CD4-positive, alpha-beta T cell treated with Interleukin-12 subunit alpha and Interleukin-12 subunit beta, for 1 hour (primary cell): ENCODE measurements at places on chromosomes 13 and 19.
A peak's percentile ranks its signal among the peaks of the same experiment; 100 is the strongest.

- DNase-seq = no peak
Observed at GRCh38 chr19:42126574-42126973, 5.7 kb downstream of the POU2F2 start.

GRCh38 chr19:30684613-30685012 lies 312.4 kb downstream of the ZNF536 start:
- DNase-seq = no peak

DNA sequence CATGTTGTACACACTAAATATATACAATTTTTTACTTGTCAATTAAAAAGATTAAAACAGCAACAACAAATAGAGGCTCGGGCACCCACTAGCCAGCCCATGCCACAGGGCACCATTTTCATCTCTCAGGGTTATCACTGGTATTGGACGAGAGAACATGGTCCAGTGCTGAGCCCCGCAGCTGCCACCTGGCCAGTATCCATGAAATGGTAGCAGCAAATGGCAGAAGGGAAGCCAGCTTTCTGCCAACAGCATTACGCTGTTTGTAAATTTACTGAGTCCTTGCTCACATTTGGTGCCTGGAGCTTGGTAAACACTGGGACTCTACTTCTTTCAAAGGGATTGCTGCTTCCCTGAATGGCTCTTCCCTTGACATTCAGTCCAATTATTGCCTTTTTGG lies 87.9 kb upstream of the WASF3 start:
- no peak for DNase-seq

DNA sequence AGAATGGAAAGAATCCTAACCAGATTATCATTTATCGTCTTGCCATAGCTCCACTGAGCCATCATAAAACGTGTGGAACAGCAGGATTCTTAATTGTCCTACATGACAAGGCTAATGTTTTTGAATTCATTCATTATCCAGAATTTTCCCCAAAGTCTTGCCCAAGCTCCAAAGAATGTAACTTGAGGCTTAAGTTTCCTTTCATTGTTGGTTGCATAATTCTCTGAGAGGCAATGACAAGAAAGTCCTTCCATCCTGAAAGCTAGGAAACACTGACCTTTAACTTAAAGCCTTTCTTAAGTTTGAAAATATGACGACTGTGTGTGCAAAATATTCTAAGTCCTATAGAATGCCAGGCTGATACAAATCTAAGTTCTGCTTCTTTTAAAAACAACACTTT lies 546.1 kb downstream of the SUCLA2 start:
- DNase-seq = no peak

GRCh38 chr19:5268801-5269200 lies 71.8 kb downstream of the PTPRS start:
- DNase-seq = no peak

- DNase-seq = no peak
Observed at GRCh38 chr13:31867709-31868108, 128.4 kb downstream of the RXFP2 start.

DNA sequence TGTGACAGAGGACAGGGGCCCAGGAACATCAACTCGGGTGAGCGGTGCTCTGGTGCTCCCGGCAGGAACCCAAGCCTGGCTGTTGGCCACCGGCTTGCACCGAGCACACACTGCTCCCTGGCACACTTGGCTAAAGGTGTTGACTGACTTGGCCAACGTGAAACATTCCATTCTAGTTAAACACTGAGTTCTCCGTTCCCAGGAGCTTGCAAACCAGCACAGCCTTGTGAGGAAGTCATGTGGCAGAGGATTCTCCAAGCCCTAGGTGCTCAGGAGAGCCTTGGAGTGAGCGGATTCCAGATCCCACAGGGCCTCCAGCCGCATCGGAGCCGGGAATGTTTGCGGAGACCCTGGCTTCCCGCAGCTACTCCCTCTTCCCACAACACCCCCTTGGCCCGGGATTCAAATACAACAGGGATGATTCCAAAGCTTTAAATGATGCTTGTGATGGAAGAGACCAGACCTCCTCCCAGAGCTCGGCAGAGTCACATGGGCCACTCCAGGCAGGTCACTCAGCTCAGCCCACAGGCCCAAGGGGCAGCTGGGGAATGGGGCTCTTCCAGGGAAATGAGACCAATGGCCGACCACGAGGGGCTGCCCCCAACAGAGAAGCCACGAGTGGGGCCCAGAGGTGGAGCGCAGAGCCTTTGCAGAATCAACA lies 2.9 kb downstream of the C13orf46 start:
- DNase-seq = no peak

GRCh38 chr13:31355001-31355400 lies 155.2 kb downstream of the B3GLCT start:
- no peak for DNase-seq

DNA sequence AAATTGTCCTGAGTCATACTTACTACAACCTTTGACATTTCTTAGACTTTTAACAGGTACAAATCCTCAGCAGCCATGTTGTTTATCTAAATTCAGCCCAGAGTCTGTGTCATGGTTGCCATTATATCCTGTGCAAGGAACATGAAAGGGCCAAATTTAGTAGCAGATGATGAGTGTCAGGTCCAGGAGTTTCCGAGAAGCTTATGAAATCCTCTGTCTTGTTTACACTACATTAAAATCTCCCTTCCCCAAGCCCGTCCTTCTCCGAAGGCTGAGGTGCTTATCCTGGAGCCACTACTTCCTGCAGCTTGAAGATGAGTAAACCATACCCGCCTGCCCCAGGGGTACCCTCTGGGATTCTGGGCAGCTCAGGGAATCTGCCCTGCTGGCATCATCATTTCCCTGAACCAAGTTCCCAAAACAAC lies 102.6 kb upstream of the SERP2 start:
- no peak for DNase-seq

DNA sequence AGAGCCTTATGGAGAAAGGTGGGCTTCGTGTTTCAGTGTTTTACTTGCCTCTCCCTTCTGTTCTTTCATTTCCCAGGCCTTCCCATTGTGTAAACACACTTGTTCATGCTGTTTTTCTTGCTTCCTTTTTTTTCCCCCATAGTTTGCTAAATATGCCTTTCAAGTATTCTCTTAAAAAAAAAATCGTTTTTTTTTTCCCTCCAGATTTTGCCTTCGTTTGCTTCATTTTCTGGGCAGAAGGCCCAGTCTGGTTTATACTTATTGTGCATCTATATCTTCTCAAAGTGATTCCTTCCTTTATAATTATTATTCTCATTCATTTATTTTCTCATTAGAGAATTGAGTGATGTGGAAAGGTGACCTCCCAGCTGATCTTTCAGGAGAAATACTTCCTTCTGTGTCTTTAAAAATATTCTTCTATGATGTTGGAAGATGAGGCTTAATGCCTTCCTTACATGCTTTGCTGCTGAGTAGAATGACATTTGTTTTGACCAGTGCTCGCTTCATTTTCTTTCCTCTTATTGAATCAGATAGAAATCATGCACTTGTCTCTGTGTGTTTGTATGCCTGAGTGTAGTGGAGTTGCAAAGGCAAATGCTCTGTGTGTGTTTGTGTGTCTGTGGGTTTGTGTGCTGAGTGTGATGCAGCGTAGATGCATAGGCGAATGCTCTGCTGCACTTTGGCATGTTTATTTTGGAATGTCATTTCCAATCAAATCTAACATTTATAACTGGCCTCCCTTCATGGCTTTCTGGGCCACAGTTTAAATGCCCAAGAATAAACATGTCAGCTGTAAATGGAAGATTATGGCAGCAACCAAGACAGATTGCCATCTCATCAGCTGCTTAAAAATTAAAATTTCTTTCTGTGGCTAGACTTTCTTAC lies 591.4 kb downstream of the FGF9 start:
- DNase-seq = no peak

GRCh38 chr13:40389081-40389641 lies 277.3 kb downstream of the FOXO1 start:
- peak; percentile 64 for DNase-seq

- DNase-seq = no peak
Observed at GRCh38 chr13:113155201-113155600, 3.2 kb upstream of the PROZ start.

DNA sequence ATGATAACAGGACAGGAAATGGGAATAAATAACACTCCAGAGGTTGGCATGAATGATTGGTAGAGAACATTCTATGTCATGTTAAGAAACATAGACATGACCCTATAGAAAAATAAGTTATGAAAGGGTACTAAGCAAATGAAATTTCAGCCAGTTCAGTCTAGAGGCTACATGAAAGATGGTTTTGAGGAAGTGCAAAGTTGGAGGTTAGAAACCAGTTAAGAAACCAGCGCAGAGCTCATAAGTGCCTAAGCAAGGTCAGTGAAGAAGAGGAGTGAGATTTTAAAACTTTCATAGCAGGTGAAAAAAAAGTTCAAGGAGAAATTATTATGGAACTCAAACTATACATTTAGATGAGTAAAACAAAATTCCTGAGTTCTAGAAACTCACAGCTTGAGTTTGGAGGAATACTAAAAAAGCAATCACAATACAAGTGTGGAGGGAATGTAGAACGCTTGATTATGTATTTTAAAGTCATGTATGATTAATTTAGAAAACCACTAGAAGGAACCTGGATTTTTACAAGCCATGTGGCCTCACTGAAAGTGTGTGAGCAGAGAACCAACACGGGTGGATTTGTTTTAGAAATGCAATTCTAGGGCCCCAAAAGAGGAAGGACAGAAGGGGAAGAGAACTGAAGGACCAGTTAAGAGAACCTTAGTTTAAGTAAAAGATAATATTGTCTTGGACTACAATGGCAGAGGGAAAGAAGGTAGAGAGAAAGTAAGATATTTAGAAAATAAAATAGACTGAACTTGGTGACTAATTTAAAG lies 162.4 kb downstream of the PCDH20 start:
- DNase-seq = no peak

DNA sequence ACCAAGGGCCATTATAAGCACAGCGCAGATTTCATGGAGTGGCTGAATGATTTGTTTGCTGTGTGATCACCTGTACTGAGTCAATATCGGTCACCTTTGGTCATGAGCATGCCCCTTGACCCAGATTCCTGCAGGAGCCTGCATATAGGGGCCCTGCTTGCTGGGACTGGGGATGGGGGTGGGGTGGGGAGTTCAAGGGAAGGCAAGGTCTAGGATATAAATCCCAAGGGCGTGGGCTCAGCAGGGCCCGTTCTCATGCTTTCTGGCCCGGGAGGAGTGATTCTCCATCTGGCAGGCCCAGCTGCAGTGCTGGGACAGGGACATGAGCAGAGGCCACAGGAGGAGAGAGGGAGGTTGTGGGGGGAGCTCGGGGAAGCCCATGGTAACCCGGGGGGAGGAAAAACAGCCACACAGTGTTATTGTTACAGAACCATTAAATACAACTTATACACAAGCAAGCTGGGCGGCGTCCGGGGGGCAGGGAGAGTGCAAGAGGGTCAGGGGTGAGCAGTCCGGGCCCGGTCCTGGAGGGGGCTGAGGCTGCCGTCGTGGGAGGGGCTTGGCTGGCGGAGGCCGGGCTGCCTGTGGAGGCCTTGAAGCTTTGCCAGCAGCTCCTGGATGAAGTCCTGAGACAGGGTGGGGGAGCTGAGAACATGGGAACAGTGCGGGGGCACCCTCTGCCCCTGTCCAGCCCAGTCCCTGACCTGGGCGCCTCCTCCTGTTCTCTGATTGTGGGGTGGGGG lies 5.2 kb downstream of the PPP1R14A start:
- no peak for DNase-seq

DNA sequence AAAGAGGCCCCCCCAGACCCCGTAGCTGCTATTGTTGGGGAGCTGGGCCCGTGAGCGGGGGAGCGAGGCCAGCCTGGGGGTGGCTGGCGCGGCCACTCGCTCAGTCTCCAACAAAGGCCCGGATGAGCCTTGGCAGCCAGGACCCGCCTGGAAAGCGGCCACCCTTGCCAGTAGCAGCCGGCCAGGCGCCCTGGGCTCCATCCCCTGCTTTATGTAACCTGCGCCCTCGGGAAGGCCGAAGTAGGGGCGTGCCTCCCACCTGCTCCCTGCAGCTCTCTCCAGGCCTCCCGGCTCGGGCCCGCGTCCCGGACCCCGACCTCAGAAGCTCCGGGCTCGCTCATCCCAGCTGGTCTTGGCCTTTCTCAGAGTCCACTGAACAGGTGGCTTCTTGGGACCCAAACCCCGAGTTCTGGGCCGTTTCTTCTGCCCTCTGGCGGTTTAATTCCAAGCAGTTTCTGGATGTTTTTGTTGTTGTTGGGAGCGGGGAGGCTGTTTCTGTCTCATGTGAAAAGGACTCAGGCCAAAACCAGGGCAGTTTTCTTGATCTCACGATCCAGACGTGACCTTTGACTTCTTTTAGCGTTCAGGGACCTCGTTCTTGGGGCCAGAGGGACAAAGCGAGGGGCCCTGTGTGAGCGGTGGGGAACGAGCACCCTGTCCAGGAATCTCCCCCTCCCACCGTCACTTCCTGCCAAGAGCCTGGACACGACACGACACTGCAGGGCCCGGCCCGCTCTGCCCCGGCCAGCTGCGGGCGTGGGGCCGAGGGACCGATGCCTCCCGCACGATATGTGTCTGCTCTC lies 1.2 kb downstream of the CDC34 start:
- peak; percentile 60 for DNase-seq

DNA sequence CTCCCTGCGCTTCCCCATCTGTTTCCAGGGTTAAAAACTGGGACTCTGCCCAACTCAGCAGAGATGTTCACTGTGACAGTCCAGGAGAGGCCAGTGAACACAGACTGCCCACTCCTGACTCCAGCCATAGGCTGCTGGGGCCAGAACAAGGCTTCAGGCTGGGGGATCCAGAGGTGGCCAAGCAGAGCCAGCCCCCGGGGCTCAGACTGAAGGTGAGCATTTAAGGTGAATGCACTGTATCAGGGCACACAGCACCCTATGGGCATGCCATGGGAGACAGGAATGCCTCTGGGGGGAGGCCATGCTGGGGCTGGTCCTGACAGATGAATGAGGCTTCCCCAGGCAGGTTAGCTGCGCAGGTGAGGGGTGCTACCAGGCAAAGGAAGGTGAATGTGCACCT lies 96.4 kb downstream of the TUBA3C start:
- no peak for DNase-seq

DNA sequence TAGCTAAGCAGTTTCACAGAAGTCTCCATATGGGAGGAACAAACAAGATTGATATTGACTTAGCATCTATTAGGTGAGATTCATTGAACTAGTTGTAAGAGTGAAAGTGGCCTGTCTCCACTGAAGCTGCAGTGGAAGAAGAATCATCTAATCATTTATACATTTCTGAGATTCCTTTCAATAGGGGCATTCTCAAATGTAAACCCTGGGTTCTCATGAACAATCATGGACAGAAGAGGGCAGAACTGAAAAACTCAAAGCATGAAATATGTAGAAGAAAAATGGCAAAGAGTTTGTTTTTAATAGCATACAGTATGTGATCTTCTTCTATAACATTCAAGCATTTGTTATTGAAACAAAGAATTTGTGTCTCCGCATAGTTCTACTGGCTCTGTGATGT lies 17.6 kb upstream of the POSTN start:
- no peak for DNase-seq

GRCh38 chr13:93227280-93227877 lies 772 bp downstream of the GPC6 start:
- DNase-seq = no peak
